Caco-2 (cell line): ENCODE measurements at places on chromosomes 16 and 17. TPM values are rescaled to one million over a fixed set of nuclear protein-coding genes. Genes with fewer than 3 reads are reported as not detected.

The ADORA2B gene
- 1.5 and 2.5 TPM in 2 replicates for total RNA-seq

The OR1F1 gene
- not detected in 2 replicates for total RNA-seq

The SPATA32 gene
- total RNA-seq: not detected in 2 replicates

The EFCAB13 gene
- total RNA-seq: 5.1 and 6.4 TPM in 2 replicates

The ZNF830 gene
- total RNA-seq: 24.3 and 25.0 TPM in 2 replicates

The KRTAP4-5 gene
- total RNA-seq: not detected in 2 replicates

The ARL4D gene
- 16.0 and 19.9 TPM in 2 replicates for total RNA-seq

The SLX4 gene
- total RNA-seq: 9.6 and 10.4 TPM in 2 replicates

The VPS25 gene
- total RNA-seq: 96.0 and 103 TPM in 2 replicates

- H3K4me1 ChIP-seq: no peaks in the 10 kb centered on the region
- H3K4me3 ChIP-seq: no peak overlapping the region
- no peak overlapping the region for H3K27ac ChIP-seq
- H3K27me3 ChIP-seq: no peaks in the 10 kb centered on the region
- no peaks in the 10 kb centered on the region for H3K36me3 ChIP-seq
- DNase-seq: no peak
Measured at GRCh38 chr17:7823581-7824001, 10.4 kb upstream of the KDM6B start.

- H3K4me1 ChIP-seq: no peaks in the 10 kb centered on the region
- H3K36me3 ChIP-seq: no peaks in the 10 kb centered on the region
- no peak overlapping the region for H3K4me3 ChIP-seq
- no peaks in the 10 kb centered on the region for H3K27me3 ChIP-seq
Measured at GRCh38 chr17:46742565-46743270, 75.8 kb downstream of the WNT3 start.

GRCh38 chr17:7755095-7755890 is 37.7 kb downstream of the DNAH2 start:
- DNase-seq: no peak
- H3K4me3 ChIP-seq: no peak overlapping the region
- no peaks in the 10 kb centered on the region for H3K36me3 ChIP-seq
- no peak overlapping the region for H3K27ac ChIP-seq

DNA sequence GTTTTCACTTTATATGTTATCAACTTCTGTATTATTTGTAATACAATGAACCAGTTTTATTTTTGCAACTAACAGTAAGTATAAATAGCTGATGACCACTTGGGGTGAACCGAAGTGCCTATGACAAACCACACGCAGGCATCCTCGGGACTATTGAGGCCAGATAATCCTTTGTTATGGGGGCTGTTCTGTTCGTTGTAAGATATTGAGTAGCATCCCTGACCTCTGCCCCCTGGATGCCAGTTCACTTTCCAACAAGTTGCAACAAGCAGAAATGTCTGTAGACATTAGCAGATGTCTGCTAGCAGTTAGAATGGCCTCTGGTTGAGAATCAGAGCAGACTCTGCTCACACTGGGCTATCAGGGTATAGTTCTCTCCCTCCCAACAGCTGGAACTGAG is 277.0 kb downstream of the WWOX start:
- H3K27me3 ChIP-seq: no peaks in the 10 kb centered on the region
- peaks cover 17% of the 10 kb centered on the region for H3K4me1 ChIP-seq
- peak; percentile 12 for DNase-seq
- H3K36me3 ChIP-seq: no peaks in the 10 kb centered on the region

- no peak overlapping the region for H3K27ac ChIP-seq
- no peak overlapping the region for H3K4me3 ChIP-seq
- DNase-seq: no peak
- no peaks in the 10 kb centered on the region for H3K36me3 ChIP-seq
Measured at GRCh38 chr16:4214215-4214621, 27.7 kb downstream of the SRL start.

DNA sequence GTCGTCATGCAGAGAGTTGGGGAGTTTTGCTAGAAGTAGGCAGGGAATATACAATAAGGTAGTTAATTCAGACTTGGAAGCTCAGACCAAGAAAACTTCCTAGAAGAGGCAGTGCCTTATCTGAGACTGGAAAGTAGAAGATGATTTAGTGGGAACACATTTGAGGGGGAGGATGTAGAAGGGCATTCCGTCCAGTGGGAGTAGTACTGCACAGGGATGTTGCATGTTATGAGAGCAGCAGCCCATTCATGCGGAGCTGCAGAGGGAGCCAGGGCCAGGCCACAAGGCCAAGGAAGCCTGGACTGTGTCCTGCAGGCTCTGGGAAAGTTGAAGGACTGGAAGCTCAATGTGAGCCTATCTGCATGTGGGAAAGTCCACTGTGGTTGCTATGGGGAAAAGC is 344.5 kb upstream of the EEF2KMT start:
- H3K27ac ChIP-seq: no peak overlapping the region
- no peaks in the 10 kb centered on the region for H3K36me3 ChIP-seq
- DNase-seq: no peak
- no peak overlapping the region for H3K4me3 ChIP-seq
- H3K4me1 ChIP-seq: no peaks in the 10 kb centered on the region

GRCh38 chr17:1158879-1159278 is 20.9 kb downstream of the ABR start:
- H3K36me3 ChIP-seq: no peaks in the 10 kb centered on the region
- no peak overlapping the region for H3K27ac ChIP-seq
- DNase-seq: no peak
- no peak overlapping the region for H3K4me3 ChIP-seq
- no peaks in the 10 kb centered on the region for H3K27me3 ChIP-seq

DNA sequence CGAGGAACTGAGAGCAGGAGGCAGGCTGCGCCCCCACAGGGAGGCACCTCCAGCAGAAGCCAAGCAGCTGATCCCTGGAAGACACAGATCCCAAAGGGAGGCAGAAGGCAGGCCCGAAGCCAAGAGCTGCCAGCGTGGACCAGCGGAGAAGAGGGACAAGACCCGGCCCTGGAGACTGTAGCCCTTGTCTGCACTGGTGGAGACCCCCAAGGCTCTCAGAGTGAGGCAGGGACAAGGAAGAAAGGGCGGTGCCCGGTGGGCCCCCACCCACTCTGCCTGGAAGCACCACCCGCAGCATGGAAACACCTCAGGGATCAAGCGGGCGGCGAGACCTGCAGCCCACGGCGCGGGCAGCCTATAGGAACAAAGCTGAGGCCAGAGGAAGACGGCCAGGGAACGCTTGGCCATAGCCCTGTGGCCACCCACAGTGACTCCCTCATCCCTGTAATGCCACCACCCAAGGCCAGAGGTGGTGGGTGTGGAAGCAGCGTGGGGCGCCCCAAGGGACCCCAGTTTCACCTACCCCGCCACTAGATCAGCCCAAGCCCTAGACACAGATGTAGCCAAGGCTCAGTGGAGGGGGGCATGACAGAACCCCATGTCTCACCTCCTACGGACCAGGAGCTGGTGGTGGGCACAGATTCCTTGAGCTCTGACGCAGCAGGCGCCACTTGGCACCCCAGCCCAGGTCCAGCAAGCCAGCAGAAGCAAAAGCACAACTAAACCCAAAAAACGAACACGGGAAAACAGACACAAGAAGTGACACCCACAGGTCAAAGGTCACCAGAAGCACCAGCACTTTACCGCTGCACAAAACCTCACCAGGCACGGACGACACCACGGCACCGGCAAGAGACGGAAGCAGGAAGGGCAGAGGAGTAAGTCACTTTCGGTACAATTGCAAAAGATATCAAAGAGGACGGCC is 2.9 kb upstream of the SIRT7 start:
- H3K4me3 ChIP-seq: no peak overlapping the region
- H3K27me3 ChIP-seq: no peaks in the 10 kb centered on the region
- no peak for DNase-seq
- no peak overlapping the region for H3K27ac ChIP-seq
- peaks cover 19% of the 10 kb centered on the region for H3K4me1 ChIP-seq

DNA sequence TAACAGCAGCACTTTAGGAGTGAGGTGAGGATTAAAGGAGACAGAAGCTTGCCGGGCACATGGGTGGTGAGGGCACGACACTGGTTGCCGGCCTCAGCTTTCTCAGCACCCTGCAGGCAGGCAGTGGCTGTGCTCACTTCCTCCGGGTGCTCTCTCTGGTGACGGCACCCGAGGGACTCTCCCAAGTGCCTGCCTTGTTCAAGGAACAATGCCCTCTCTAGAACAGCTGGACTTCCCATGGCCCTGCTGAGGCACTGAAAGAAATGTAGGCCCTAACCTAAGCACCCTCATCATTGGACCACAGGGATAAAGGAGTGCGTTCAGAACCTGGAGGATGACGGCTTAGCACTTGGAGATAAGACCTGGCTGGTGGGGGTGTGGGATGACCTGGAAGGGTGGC is 72.7 kb downstream of the N4BP1 start:
- H3K4me1 ChIP-seq: no peaks in the 10 kb centered on the region
- peaks cover 3% of the 10 kb centered on the region for H3K36me3 ChIP-seq
- no peak overlapping the region for H3K27ac ChIP-seq
- DNase-seq: no peak

- no peak overlapping the region for H3K4me3 ChIP-seq
- H3K27me3 ChIP-seq: no peaks in the 10 kb centered on the region
- no peak for DNase-seq
- no peaks in the 10 kb centered on the region for H3K36me3 ChIP-seq
- H3K4me1 ChIP-seq: no peaks in the 10 kb centered on the region
- H3K27ac ChIP-seq: no peak overlapping the region
Measured at GRCh38 chr16:83849421-83849820, 41.6 kb downstream of the HSBP1 start.

- H3K4me1 ChIP-seq: no peaks in the 10 kb centered on the region
- H3K27me3 ChIP-seq: no peaks in the 10 kb centered on the region
Measured at GRCh38 chr17:37218849-37219248, 156.9 kb upstream of the C17orf78 start.

DNA sequence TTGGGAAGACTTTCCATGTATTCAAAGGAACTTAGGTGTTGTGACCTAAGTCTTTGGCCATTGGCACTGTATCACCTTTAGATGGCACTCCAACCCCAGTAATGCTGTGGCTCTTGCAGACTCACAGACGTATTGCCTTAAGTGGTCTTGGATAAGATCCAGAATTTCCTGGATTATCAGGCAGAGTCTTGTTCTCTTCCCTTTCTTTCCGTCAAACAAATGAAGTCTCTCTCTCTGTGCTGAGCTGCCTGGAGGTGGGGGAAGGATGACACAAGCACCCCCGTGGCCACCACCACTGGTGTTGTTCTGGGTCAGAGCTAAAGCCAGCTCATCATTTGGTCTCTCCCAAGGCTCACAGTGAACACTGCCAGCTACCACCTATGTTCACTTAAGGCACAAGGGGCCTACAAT is 789.9 kb upstream of the KIF2B start:
- peak; percentile 75 for DNase-seq
- H3K27me3 ChIP-seq: no peaks in the 10 kb centered on the region
- H3K4me1 ChIP-seq: peaks cover 5% of the 10 kb centered on the region; the same call in 1 of the 2 replicates
- no peaks in the 10 kb centered on the region for H3K36me3 ChIP-seq

- no peaks in the 10 kb centered on the region for H3K4me1 ChIP-seq
- no peak for DNase-seq
- H3K36me3 ChIP-seq: no peaks in the 10 kb centered on the region
- H3K27me3 ChIP-seq: no peaks in the 10 kb centered on the region
Measured at GRCh38 chr16:12152740-12153139, 176.2 kb downstream of the SNX29 start.

DNA sequence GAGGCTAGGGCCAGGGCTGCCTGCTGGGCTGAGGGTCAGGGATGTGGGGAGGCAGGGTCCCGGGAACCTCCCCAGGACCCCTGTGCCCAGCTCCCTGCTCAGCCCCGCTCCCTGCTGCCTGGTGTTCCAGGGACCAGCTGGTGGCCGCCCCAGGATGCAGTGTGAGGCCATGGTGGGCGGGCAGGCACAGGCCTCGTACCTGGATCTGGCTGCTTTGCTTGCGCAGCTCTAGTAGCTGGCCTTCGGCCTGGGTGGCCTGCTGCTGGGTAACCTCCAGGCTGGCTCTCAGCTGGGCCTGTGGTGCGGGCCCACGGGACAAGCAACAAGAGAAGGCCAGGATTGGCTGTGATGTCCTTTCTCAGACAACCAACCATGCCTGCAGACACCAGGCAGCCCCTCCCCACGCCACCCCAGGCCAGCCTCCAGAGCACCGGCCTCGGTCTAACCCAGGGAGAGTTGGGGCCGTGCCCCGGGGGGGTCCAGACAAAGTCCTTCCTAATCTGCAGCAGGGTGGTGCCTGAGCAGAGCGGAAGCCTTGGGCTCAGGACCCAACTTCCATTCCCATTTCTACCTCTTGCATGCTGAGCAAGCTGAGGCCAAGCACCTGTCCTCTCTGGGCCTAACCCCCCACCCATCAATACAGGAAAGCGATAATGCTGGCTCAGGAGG is 4.1 kb downstream of the TRIM65 start:
- DNase-seq: no peak
- H3K4me1 ChIP-seq: peaks cover 21% of the 10 kb centered on the region
- H3K27ac ChIP-seq: no peak overlapping the region
- H3K4me3 ChIP-seq: no peak overlapping the region
- H3K36me3 ChIP-seq: peaks cover 2% of the 10 kb centered on the region; the same call in 1 of the 2 replicates

GRCh38 chr16:85398688-85399582 is 214.2 kb upstream of the GSE1 start:
- no peak overlapping the region for H3K27ac ChIP-seq
- H3K36me3 ChIP-seq: no peaks in the 10 kb centered on the region
- no peak overlapping the region for H3K4me3 ChIP-seq
- peak; percentile 0 for DNase-seq
- peaks cover 6% of the 10 kb centered on the region for H3K4me1 ChIP-seq

- no peaks in the 10 kb centered on the region for H3K27me3 ChIP-seq
- no peaks in the 10 kb centered on the region for H3K4me1 ChIP-seq
- no peak overlapping the region for H3K4me3 ChIP-seq
- DNase-seq: no peak
- no peak overlapping the region for H3K27ac ChIP-seq
Measured at GRCh38 chr16:26765087-26765486, 301.6 kb upstream of the C16orf82 start.

DNA sequence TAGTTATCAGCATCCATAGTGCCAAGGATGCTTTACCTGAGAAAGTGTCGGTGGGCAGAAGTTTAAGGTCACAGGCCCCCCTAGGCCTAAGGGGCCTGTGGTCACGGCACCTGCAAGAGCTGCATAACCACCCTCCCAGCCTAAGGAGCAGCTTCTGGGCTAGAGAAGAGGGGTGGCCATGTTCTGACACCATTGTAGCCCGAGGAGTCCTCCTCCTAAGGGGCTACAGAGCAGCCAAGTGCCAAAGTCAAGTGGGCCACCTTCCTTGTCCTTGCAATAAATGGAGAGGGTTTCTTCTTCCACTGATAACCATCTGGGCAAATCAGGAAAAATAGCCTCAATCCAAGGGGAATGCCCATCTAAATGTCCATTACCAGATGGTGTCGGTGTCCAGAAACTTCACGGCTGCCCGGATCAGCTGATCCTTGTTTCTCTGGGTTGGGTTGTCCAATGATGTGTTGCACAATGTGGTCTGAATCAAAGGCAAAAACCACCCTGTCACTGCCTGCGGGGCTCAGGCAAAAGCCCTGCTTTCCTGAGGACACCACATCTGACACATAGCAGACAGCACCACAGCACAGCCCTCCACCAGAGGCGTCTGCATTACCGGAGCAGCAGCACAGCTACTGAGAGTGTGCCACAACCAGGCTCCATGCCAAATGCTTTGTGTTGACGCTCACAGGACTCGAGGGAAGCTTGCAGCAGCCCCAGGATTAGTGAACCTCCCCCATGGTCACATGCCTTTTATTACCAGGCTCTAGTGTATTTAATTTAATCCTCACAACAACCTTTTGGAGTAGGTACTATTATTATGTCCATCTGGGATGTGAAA is 12.8 kb downstream of the ATPAF2 start:
- H3K4me1 ChIP-seq: no peaks in the 10 kb centered on the region
- H3K36me3 ChIP-seq: no peaks in the 10 kb centered on the region; the same call in 1 of the 2 replicates
- no peaks in the 10 kb centered on the region for H3K27me3 ChIP-seq
- H3K4me3 ChIP-seq: no peak overlapping the region
- no peak overlapping the region for H3K27ac ChIP-seq

GRCh38 chr17:56125830-56126819 is 27.1 kb upstream of the ANKFN1 start:
- peaks cover 29% of the 10 kb centered on the region for H3K4me1 ChIP-seq
- H3K4me3 ChIP-seq: no peak overlapping the region
- peak; percentile 62 for DNase-seq
